Activated CD4-positive, alpha-beta T cell treated with anti-CD3 and anti-CD28 coated beads, Interleukin-2, amount 50 U/mL, for 16 hours (primary cell): ENCODE measurements at places on chromosomes 11 and 22.

DNA sequence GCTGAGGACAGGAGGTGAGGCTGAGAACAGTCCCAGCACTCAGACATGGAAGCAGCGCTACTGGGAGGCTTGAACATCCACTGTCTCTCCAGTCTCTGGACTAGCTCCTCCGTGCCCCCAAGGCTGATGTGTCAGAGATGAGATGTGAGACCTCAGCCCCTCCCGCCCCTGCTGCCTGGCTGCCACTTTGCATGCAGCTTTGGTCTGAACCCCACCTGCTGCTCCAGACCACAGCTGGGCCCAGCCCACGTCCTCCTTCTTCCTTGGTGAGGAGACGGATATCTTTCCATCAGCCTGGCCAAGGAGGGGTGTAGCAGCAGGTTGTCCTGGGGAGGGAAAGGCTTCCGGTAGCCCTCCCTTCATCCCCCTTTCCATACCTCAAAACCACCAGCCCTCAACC is 148.0 kb upstream of the B3GAT1 start:
- DNase-seq: no peak

- DNase-seq: no peak
These were observed at the start of gene CRYBB1 for GRCh38 chr22:26617271-26618199. CRYBB1 (minus strand) TSS chr22:26618027; CDS start chr22:26616319, 1,708 bp downstream.

GRCh38 chr22:42682113-42682851 is 33.1 kb upstream of the CYB5R3 start:
- DNase-seq: no peak

DNA sequence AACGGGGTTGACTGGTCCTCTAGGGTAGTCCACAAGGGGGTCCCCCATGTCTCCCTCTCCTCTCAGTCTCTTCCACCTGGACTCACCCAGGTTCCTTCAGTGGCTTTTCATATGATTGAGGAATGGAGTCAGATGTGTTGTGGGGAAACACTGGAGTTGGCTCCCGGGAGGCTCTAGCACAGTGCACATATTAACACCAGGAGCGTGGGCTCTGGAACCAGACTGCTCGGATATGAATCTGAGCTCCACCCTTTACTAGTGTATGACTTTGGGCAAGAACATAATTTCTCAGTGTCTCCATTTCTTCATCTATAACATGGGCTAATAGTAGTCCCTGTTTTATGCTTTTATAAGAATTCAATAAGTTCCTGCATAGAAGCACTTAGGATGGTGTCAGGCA is 157.0 kb downstream of the GRIK4 start:
- no peak for DNase-seq
